Psoas muscle (tissue), 8 donors: ENCODE measurements at places on chromosomes 5 and 9. TPM values are rescaled to one million over a fixed set of nuclear protein-coding genes. Genes with fewer than 3 reads are reported as not detected.

DNA sequence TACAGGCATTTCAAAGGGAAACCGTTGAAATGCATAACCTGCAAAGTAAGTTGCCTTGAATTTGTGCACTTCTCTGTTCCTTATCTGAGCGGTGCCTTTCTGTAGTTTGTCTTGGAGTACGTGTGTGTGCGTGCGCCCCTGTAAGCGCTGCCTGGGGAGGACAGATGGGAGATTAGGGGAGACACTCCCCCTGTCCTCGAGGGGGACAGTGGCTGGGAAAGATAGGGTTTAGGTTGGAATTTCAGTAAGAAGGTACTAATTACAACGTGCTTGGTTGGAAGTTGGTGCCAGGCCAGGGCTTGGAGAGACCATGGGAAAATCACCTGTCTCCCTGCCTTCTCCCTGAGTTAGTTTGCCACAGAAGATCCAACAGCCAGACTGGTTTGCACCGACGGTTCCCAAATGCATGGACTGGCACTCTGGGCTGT, 73.2 kb downstream of the PIK3R1 start:
- no peaks in the 10 kb centered on the region for H3K27me3 ChIP-seq
- H3K27ac ChIP-seq: peak overlapping the region; percentile 95
- peaks cover 53% of the 10 kb centered on the region for H3K4me1 ChIP-seq

GRCh38 chr5:173689737-173690360, 73.4 kb upstream of the BOD1 start:
- peak; percentile 63 for DNase-seq
- no peaks in the 10 kb centered on the region for H3K27me3 ChIP-seq
- peaks cover 15% of the 10 kb centered on the region for H3K4me1 ChIP-seq
- H3K27ac ChIP-seq: peak overlapping the region; percentile 63
- H3K36me3 ChIP-seq: no peaks in the 10 kb centered on the region

DNA sequence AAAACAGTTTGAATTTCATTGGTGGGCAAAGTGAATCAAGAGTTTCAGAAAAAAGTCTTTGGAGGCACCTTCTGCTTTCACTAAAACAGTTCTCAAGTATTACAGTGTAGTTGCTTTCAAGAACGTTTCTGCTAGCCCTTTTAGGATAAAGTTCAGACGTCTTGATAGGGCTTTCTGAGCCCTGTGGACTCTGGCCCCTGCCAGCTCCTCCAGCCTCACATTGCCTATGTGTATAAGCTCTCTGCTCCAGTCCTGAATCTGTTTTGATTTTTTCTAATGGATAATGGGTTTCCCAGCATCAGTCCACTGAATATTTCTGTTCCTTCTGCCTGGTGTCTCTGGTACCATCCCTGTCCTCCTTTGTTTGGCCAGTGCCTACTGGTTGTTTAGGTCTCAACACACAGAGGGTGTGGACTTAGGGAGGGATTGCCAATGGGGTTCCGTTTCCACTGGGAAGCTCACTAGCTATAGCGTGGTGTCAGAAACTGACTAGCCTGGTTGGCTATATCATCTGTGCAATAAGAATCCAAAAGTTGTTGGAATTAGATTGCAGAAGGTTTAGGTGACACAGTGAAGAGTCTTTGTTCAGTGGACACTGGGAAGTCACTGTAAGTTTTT, 26.4 kb downstream of the ARHGAP26 start:
- H3K4me3 ChIP-seq: no peak overlapping the region
- H3K27ac ChIP-seq: no peak overlapping the region
- H3K36me3 ChIP-seq: no peaks in the 10 kb centered on the region
- H3K4me1 ChIP-seq: peaks cover 3% of the 10 kb centered on the region
- H3K27me3 ChIP-seq: no peaks in the 10 kb centered on the region

DNA sequence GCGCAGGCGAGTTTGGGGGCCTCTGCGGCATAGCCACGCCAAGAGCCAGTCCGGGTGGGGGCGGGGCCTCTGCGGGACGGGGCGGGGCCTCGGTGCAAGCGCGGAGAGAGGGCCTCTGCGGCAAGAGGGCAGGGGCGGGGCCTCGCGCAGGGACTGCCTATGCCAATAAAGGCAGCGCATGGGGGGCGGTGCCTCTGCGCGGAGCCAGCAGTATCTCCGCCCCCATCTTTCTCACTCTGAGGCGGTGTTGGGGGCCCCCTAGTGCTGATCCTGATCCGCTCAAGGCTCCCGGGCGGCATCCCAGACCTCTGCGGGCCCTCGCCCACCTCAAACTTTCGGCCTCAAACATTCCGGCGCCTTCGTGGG, 9.2 kb upstream of the GPRIN1 start:
- peak overlapping the region; percentile 40 for H3K4me3 ChIP-seq
- DNase-seq: peak; percentile 75
- peaks cover 24% of the 10 kb centered on the region for H3K4me1 ChIP-seq
- H3K27me3 ChIP-seq: no peaks in the 10 kb centered on the region

DNA sequence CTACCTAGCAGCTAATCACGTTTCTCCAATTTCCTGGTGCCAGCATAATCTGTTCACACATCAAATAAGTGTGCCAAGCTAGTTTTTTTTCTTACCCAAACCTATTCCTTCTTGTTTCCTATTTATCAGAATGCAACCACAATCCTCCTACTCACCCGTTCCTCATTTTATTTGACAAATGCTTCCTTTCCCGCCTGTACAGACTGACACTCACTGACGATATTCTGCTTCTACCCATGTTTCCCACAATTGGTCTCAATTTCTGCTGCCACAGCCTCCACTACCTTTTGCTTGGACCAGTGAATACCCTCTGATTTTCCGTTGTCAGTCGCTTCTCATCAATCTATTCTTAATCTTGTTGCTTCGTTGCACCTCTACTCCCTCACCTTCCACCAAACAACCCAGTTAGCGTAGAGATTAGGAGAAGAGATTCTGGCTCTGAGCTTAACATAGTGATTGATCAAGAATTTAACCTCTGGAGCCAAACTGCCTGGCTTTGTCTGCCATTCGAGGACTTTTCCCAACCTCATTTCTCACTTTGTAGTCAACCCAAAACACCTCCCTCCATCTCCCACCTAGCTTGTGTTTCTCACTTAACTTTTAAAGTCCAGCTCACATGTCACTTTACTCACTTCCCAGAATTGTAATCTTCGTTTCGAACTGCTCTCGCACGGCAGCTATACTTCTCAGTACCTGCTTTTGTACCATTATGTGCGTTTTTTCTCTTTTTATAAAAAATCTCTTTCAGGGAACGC, 729 bp upstream of the TMEM38B start:
- no peaks in the 10 kb centered on the region for H3K27me3 ChIP-seq
- peak overlapping the region; percentile 86 for H3K4me3 ChIP-seq
- H3K4me1 ChIP-seq: peaks cover 44% of the 10 kb centered on the region
- H3K27ac ChIP-seq: peak overlapping the region; percentile 97

- H3K27ac ChIP-seq: no peak overlapping the region
- H3K4me1 ChIP-seq: no peaks in the 10 kb centered on the region
- H3K36me3 ChIP-seq: no peaks in the 10 kb centered on the region
- H3K4me3 ChIP-seq: no peak overlapping the region
These were observed 28.1 kb downstream of the NTRK2 start for GRCh38 chr9:84697509-84698114.

GRCh38 chr5:151357097-151357496, 9.7 kb upstream of the SLC36A2 start:
- no peaks in the 10 kb centered on the region for H3K4me1 ChIP-seq
- H3K4me3 ChIP-seq: no peak overlapping the region
- no peaks in the 10 kb centered on the region for H3K36me3 ChIP-seq

The ZNF618 gene
- 2.7 TPM for total RNA-seq

The AIF1L gene
- total RNA-seq: 3.7 TPM

DNA sequence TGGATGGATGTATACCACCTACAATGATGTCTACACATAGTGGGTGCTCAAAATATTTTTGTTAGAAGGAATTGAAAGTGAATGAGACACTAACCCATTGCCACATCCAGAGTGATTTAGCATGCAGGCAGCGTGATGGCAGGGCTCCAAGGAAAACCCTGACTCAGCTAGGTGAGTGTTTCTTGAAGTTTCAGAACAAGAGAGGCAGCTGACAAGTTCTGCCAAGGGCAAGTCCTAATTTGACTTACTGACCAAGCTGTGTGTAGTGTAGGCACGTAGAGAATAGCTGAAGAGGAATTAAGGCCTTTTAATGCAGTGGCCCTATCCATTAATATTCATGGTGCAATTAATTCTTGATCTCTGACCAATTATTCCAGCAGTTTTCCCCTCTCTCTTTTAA, 107.8 kb upstream of the ATP10B start:
- H3K36me3 ChIP-seq: no peaks in the 10 kb centered on the region
- no peak for DNase-seq
- no peaks in the 10 kb centered on the region for H3K27me3 ChIP-seq
- no peak overlapping the region for H3K4me3 ChIP-seq
- no peak overlapping the region for H3K27ac ChIP-seq

GRCh38 chr9:23524607-23525155, 301.4 kb downstream of the ELAVL2 start:
- H3K27ac ChIP-seq: no peak overlapping the region
- H3K4me1 ChIP-seq: no peaks in the 10 kb centered on the region
- no peak overlapping the region for H3K4me3 ChIP-seq
- H3K27me3 ChIP-seq: no peaks in the 10 kb centered on the region

The NSG2 gene
- 0.16 TPM for total RNA-seq

GRCh38 chr9:9412241-9412640, 1200.6 kb downstream of the PTPRD start:
- H3K4me1 ChIP-seq: no peaks in the 10 kb centered on the region
- DNase-seq: no peak
- no peaks in the 10 kb centered on the region for H3K36me3 ChIP-seq
- no peak overlapping the region for H3K27ac ChIP-seq

DNA sequence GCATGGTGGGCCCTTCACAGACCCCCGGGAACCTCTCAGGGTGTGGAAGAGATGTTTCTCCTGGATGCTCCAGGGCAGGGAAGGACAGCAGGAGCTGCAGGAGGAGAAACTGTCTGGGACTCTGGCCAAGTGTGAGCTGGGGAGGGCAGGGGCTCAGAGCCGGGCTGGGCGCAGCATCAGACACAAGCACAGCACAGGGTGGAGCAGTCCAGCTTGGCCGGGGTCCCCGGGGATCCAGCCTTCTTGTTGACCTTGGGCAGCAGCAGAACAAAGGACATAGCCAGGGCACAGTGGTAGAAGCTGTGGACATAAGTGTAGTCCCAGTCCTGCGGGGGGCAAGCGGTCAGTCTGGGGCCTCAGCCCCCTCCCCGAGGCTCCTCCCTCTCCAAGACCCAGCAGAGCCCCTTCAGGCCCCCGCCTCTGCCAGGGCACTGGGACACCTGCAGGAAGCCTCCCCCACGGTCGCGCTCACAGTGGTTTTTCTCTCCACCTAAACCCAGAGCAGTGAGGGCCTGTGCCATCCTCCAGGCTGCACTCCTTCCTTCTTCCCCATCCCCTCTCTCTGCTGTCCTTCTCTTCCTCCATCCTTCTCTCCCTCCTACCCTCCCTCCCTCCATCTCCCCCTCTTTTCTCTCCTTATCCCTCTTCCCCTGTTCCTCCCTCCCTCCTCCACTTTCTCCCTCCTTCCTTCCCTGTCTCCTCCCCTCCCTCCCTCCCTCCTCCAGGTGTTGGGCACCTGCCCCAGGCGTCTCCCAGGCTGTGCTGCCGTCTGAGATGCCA, 10.1 kb downstream of the MYMK start:
- H3K4me3 ChIP-seq: no peak overlapping the region
- H3K27me3 ChIP-seq: peaks cover 30% of the 10 kb centered on the region
- no peak overlapping the region for H3K27ac ChIP-seq
- H3K4me1 ChIP-seq: no peaks in the 10 kb centered on the region

DNA sequence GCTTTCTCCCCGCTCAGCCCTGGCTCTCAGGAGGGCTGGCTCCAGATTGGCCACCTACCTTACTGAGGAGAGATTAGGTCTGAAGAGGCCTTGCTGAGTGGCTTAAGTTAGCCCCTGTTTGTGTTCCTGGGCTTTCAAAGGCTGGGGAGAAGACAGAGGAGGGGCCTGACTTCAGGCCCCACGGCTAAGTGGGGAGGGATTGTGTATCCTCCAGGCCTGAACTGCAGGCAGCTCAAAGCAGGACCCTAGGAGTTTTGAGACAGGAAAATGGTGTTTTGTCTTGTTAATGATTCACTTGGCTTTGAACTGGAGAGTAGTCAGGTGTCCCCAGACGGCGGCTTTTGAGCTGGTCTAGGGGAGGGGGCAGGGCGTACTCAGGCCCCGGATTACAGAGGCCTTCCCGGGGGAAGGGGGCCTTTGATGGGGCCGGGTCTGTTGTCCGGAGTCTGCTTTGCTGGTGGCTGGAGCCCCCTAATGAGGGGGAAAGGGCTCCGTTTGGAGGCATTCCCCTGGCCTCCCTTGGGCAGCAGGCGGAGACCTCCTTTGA, 162.0 kb upstream of the SMIM23 start:
- H3K4me3 ChIP-seq: no peak overlapping the region
- H3K36me3 ChIP-seq: no peaks in the 10 kb centered on the region
- H3K4me1 ChIP-seq: no peaks in the 10 kb centered on the region
- H3K27me3 ChIP-seq: peaks cover 13% of the 10 kb centered on the region
- DNase-seq: no peak

DNA sequence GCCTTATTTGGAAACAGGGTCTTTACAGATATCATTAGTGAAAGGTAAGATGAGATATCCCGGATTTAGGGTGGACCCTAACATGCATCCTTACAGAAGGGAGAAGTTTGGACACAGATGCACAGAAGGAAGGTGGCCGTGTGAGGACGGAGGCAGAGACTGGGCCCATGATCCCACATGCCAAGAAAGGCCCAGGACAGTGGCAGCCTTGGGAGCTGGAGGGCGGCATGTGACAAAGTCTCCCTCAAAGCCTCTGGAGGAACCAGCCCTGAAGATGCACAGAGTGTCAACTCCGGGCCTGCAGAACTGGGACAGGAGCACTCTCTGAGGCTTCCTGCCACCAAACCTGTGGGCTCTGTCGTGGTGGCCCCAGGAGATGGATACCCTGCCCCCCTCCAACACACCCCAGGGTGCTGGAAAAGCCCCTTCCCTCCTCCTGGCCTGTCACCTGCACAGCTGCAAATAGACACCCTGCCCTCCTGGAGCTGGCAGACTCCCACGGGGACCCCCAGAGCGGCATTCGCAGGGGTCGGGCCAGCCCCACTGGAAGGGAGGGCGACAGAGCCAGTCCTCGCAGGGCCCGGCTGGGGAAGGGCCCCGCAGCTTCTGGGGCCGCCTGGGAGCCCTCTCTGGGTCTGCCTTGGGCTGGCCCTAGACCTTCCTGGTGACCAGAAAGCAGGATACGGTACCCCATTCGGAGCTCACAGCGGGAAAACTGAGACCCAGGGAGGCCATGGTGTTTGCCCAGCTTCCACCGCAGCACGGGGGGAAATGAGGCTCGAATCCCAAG, 7.9 kb downstream of the NACC2 start:
- no peaks in the 10 kb centered on the region for H3K27me3 ChIP-seq
- peaks cover 76% of the 10 kb centered on the region for H3K4me1 ChIP-seq
- peak overlapping the region; percentile 93 for H3K27ac ChIP-seq

DNA sequence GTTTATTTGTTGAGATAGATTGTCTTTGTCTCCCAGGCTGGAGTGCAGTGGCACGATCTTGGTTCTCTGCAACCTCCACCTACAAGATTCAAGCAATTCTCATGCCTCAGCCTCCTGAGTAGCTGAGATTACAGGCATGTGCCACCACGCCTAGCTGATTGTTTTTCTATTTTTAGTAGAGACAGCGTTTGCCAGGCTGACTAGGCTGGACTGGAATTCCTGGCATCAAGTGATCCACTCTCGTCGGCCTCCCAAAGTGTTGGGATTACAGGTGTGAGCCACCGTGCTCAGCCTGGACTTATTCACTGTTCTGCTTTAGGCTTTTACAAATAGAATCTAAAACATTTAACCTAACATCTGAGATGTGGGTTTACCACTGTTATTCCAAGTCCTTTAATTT, 91.3 kb downstream of the COMMD10 start:
- H3K27ac ChIP-seq: no peak overlapping the region
- no peaks in the 10 kb centered on the region for H3K27me3 ChIP-seq
- no peak overlapping the region for H3K4me3 ChIP-seq
- no peak for DNase-seq
- no peaks in the 10 kb centered on the region for H3K36me3 ChIP-seq

GRCh38 chr5:177332031-177332895, 19.2 kb downstream of the LMAN2 start:
- H3K4me3 ChIP-seq: no peak overlapping the region
- no peaks in the 10 kb centered on the region for H3K27me3 ChIP-seq
- H3K4me1 ChIP-seq: peaks cover 8% of the 10 kb centered on the region
- no peak for DNase-seq
- H3K27ac ChIP-seq: no peak overlapping the region
- peaks cover 88% of the 10 kb centered on the region for H3K36me3 ChIP-seq
